ENCODE measurements at places on chromosomes 7 and 10. TPM values are rescaled to one million over a fixed set of nuclear protein-coding genes. Genes with fewer than 3 reads are reported as not detected.

DNA sequence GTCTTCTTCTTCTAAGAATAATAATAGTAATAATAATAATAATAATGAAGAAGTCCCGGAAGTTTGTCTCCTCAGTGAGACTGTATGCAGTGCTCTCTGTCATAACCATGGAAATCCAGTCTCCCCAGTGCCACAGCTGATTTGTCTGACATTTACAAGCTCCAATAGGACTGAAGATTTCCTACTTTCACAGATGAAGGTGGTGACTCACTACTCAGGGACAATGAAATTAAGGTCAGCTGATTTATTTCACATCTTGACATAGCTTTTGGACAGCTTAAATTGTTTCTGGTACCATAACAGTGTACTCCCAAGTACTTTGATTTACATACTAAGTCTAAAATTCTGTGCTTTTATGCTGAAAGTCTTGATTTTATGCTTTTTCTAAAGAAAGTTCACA lies 6.9 kb downstream of the CELF2 start:
- DNase-seq, result no peak

DNA sequence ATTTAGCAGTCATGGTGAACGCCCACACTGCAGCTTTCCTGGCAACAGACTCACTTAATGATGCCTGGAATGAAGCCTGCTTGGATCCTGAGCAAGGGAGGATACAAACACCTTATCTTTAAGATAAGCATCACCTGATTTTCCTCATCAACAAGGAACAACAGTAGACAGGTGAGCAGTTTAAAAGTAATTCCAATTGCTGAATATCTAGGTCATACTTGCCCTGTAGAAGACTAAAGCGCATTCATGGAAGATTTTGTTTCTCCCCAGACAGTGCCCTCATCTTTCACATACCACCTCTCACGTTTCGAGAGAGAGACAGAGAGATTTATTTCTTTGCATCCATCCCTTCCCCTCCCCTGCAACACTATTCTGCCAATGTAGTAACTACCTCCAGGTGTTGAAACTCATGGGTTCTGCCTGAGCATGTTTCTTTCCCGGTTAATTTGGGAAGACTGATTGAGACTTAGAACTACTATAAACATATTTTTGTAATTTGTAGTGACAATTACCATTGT lies 660.7 kb downstream of the PARD3 start:
- no peak for DNase-seq

- DNase-seq, result no peak
These were observed 6.5 kb upstream of the OIT3 start for GRCh38 chr10:72887043-72887442.

GRCh38 chr7:3588341-3588740 lies 287.3 kb downstream of the SDK1 start:
- DNase-seq, result no peak

DNA sequence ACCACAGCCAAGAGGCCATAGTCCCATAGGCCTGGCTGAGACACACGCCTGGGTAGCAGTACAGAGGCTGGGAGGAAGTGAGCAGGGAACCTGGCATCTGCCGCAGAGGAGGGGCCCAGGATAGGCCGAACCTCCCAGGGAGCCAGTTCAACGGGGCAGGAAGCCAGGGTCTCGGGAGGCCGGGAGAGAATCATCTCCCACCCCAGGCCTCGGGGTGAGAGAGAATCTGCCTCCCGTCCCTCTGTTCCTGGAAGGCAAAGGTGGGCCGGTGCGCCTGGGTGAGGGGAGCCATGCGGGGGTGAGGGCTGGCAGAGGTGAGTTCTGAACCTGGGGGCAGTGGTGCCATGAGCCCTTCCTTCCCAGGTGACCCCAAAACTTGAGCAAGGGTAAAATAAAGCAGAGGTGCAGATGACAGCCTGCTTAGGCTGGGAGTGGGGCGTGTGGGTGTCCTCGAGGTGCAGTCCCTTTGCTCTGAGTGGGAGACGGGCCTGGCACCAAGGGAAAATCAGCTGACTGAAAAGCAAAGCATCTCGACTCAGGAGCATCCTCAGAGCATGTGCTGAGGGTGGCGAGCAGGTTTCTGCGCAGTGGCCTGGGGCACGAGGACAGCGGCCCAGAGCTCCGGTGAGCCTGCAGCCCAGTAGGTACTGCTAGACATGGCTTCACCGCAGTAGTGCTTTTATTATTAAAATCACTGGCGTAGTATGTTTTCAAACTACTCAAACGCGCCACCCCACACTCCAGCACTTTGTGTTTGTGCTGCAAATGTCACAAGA lies 15.5 kb downstream of the AGAP3 start:
- no peak for DNase-seq

GRCh38 chr10:4909118-4909517 lies 54.1 kb upstream of the AKR1C1 start:
- no peak for DNase-seq

DNA sequence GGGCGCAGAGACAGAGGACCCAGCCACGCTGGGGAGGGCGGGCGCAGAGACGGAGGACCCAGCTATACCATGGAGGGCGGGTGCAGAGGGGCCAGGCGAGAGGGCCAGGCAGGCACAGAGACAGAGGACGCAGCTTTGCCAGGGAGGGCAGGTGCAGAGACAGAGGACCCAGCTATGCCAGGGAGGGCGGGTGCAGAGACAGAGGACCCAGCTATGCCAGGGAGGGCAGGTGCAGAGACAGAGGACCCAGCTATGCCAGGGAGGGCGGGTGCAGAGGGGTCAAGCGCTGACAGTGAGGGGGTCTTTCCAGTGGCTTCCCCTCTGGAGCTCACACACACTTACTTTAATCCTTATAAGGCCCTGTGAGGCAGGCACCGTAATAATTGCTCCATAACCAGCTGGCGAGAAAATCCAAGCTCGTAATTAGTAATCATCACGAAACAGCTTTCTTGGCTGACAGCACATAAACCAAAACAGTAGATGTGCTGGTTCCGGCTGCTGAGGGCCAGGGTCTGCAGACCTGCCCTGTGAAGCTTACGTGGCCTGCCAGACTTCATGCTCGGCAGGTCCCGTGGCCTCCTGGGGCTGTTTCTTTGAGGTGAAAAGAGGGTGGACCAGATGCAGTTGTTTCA lies 137.2 kb downstream of the VIPR2 start:
- DNase-seq, result no peak

AGAP5 gene
- total RNA-seq, result 10.5 TPM

- DNase-seq, result no peak
These were observed 44.3 kb downstream of the HOXA1 start for GRCh38 chr7:27051451-27051850.

DNA sequence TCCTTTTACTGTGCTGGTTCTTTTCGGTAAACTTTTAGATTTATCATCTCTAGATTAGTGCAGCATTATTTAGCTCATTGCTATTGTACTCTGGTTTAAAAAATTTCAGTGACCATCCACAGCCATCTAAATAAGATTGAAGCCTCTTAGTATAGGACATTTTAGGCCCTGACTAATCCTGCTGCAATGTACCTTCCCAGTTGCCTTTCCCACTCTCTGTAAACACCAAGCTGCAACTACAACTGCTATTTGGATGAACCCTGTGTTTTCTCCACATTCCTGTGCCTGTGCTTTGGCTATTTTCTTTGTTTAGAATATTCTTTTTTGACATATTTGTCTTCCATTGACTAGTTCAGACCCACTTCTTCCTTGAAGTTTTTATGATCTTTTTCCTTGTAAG lies 314.6 kb downstream of the AUTS2 start:
- no peak for DNase-seq

PTPRE gene
- total RNA-seq, result 64.6 TPM

DNA sequence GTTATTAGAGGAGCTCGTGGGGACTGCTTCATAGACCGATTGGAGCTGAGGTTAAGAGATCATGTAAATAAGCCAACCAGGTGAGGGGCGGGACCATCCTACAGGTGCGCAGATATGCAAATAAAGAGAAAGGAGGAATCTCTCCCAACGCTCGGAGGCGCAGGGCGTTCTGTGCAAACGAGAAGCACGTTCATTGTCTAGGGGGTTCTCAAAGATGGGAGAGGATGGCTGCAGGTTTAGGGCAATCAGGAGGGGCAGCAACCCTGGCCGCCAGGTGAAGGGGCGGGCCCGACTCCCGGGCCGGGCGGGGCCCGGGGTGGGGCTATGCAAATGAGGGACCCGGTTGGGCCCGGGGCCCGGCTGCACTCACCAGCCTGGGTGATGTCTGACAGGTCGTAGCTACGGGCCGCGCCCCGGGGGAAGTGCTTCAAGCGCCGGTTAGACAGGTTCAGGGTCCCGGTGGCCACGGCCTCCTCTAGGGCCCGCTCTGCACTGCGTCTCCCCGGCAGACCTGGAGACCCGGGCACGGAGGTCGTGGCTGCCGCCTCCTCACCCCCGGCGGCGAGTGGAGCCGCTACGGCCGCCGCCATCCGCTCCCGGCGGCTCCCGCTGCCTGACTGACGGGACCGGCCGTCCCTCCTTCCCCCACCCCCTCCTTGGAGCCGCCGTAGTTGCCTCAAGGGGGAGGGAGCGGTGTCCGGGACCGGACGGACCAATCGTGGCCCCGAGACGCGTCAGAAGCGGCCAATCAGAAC lies at the start of gene LRCH4:
Gene LRCH4, minus strand, starts transcription at position 619 of the 755 bp plus-strand sequence. Its CDS starts 29 bp downstream, at position 590.
- peak; percentile 77 for DNase-seq

PIP gene
- not detected for total RNA-seq

GRCh38 chr7:55132890-55133551 lies 114.2 kb downstream of the EGFR start:
- DNase-seq, result no peak

DNA sequence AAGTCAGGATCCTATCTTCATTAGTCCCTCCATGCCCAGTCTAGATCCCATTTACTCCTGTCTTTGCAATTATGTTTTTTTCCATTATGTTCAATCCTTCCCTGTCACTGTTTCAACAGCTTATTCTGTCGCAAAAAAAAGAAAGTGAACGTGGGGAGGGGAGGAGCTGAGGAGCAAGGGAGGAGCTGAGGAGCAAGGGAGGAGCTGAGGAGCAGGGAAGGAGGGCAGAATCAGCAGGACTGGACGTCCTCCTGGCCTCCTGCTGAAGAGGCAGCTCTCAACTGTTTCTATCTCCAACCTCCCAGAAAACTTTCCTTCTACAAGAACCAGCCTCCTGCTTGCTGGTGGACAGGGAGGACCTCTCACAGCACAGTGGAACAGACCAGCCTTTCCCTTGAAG lies 26.0 kb downstream of the LARP4B start:
- DNase-seq, result no peak

DNA sequence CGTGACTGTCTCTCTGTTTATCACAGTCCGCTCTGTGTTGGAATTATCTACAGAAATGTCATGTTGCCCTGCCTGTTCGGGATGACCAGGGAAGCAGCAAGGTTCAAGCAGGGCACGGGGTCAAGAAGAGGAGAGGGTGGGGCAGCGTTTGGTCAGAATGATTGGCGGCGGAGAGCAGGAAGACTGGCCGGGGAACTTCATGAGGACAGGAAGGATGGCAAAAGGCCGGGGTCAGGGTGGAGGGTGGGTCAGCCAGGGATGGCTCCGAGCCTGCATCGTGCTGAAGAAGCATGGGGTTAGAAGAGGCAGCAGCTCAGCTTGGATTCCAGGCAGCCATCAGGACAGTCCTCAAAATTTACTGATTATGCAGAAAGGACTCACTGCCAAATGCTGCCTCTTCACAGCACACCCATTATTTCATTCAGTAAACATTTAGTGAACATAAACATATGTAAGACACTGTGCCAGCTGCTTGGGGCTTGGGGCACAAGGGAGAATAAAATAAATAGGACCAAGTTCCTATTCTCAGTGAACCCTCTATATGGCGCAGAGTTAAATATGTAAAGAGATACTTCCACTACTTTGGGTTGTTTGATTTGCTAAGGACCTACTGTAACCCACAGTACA lies 42.8 kb downstream of the WNT2 start:
- DNase-seq, result no peak

GRCh38 chr7:69162326-69162725 lies 435.9 kb upstream of the AUTS2 start:
- DNase-seq, result no peak

GRCh38 chr10:131350660-131351059 lies 39.1 kb upstream of the TCERG1L start:
- DNase-seq, result no peak

DNA sequence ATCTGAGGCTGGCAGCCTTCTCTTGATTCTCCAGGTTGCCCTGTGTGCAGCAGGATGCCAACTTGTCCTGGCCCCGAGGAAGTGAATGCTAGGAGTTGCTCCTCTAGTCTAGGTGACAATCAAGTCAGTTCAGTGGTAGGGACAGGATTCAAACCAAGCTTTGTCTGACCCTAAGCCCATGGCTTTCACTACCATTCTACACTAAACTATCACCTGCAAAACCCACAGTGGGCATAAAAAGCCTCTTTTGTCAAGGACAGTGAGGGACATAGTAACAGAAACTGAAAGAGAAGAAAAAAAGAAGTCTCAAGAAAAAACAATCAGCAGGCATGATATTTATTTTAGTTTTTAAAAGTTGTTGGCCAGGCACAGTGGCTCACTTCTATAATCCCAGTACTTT lies 33.5 kb downstream of the KCNMA1 start:
- no peak for DNase-seq

PRLHR gene
- total RNA-seq, result not detected

Measured in upper lobe of left lung (tissue), 6 donors.